Esophagus mucosa (tissue), 1 donor: ENCODE measurements at places on chromosomes 1 and 21. TPM values are rescaled to one million over a fixed set of nuclear protein-coding genes. Genes with fewer than 3 reads are reported as not detected.

Gene KCNK1
- 21.9 TPM for total RNA-seq

DNA sequence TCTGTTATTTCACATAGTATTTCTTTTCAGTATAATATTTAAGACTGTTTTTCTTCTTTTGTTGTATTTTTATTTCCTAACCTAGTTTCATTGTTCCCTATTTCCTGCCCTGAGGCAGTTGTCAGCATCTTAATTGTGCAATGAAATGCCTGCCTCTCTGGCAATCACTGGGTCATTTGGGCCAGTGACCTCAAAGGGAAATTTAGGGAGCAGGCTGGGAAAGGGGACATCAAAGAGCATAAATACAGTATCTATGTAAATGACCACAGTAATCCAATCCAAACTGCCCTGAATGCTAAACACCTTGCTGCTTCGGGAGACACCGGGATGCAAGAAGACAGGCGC, 147.8 kb downstream of the TLR5 start:
- no peak for ATAC-seq

DNA sequence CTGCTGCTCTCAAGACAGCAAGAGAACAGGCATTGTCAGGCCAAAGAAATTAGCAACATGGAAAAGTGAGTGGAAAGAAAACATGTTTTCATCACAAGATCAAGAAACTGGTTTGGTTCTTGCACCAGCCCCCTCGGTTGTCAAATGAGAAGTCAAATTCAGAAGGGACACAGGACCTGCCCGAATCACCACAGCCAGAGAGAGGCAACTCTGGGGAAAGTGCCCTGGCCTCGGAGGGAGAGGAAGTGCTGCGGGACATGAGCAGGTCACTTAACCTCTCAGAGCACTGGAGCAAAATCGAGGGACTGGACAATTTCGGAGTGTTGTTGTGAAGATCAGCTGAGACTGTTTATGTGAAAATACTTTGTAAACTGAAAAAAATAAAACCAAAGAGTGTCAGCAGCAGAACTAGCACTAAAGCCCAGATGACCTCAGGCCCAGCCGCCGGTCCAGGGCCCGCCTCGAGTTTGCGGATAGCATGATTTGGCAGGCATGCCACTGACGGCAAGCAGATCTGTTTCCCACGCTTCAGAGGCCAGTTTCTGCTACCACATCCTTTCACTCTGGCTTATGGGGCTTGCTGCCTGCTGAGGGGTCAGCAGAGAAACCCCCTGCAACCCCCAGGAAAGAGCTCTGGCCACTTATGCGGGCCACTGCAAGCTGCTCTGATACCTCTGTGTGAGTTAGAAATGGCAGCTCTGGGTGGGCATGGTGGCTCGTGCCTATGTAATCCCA, 32.1 kb downstream of the CD247 start:
- no peak for ATAC-seq

DNA sequence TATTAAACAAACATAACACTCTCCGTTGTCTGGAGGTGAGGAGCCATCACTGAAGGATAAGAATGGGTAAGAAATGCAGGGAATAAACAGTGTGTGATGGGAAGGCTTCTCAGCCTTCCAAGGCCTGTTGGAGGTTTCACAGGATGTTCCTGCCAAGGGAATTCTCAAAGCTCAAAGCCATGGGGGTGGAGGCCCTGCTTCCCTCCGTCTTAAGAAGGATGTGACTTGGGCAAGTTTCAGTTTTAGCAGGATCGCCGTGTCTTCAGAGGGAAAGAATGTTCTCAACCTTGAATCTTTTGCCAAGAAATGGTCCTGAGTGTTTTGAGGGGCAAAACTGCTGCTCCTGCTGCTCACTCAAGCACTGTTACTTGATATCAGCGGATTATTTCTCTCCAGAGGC, 41.7 kb upstream of the IL20 start:
- no peak for ATAC-seq

- ATAC-seq, result no peak
These were observed 3.0 kb downstream of the IGSF21 start for GRCh38 chr1:18110598-18110939.

- ATAC-seq, result no peak
These were observed 253.0 kb downstream of the FGGY start for GRCh38 chr1:59549903-59550302.

Gene TMEM240
- total RNA-seq, result not detected

Gene BRDT
- not detected for total RNA-seq

Gene DNAJB4
- 11.3 TPM for total RNA-seq

Gene PRMT6
- 9.0 TPM for total RNA-seq

Gene RNF2
- total RNA-seq, result 12.6 TPM

- ATAC-seq, result no peak
These were observed 68.9 kb upstream of the ACTRT2 start for GRCh38 chr1:2952371-2952770.

DNA sequence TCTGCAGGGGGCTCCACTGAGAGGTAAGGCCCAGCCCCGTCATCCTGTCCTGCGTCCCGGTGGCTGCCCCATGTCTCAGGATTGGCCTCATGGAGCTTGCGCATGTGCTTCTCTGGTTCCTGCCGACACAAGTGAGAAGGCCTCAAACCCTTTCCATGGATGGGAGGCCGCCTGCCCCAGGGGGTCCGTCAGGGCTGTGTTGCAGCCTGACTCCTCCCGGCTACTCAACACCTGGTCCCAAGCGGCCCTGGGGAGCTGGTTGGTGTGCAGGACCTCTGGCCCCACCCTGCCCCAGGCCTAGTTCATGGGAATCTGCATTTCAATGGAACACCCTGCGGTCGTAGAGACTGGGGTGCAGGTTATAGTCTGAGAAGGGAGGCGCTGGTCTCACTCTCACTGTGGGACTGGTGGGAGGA, 21.1 kb upstream of the PDE9A start:
- ATAC-seq, result no peak

- ATAC-seq, result no peak
These were observed 52.4 kb upstream of the TMEM51 start for GRCh38 chr1:15100880-15101760.

- no peak for ATAC-seq
These were observed 111.3 kb upstream of the WARS2 start for GRCh38 chr1:119251751-119252150.

DNA sequence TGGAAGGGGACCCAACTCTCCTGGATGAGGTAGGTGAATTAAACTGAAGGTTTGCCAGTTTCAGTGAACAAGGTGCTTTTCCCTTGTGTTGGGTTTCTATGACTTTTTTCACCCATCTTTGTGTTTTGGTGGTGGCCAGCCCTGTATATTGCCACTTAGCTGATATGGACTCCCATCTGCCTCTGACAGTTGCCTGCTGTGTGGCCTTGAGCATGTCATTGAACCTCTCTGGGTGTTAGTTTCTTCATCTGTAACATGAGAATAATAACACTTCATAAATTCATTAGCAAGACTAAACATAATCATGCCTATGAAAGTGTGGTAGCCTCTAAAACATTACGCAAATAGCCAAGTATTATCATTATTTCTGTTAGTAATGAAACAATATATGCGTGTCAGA, 141.7 kb downstream of the PBX1 start:
- ATAC-seq, result no peak

- ATAC-seq, result no peak
These were observed 260.5 kb downstream of the DYRK1A start for GRCh38 chr21:37627074-37627473.

- no peak for ATAC-seq
These were observed 17.3 kb downstream of the DDR2 start for GRCh38 chr1:162649583-162649982.

Gene NSUN4
- 18.5 TPM for total RNA-seq

- no peak for ATAC-seq
These were observed 48.3 kb downstream of the CD46 start for GRCh38 chr1:207799989-207800648.

Gene CFHR5
- not detected for total RNA-seq

Gene ADAMTS4
- total RNA-seq, result 1.3 TPM

GRCh38 chr1:220407191-220407590, 120.7 kb upstream of the MARK1 start:
- peak; percentile 23 for ATAC-seq

DNA sequence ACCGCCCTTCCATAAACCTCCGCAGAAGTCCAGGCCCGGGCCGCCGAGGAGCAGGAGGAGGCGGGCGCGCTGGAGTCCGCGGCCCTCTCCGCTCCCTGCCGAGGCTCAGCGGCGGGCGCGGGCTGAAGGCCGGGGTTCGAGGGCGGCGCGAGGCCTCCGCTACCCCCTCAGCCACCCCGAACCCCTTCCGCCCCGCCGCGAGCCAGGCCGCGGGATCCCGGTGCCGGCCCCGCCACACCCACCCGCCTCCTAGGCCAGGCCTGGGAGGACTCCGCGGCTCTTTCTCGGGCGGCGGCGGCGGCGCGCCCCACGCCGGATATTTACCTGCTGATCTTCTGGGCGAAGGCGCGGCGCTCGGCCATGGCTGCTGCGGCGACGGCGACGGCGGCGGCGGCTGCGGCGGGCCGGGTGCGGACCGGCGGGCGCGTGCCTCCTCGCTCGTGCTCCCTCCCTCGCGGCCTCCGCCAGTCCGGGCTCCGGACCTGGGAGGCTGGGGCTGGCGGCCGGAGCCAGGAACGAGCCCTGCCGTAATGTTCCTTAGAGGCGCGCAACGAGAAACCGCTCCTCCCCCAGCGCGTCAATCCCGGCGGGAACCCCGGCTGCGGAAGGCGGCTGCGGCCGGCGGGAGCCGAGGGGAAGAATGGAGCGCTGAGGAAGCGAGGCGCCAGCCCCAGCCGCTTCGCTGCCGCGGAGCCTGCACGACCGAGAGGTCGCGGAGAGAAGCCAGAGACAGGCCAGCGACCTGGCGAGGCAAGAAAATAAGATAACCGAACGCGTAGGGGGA, at the start of gene DOCK7:
TSS of gene DOCK7 (minus strand) at position 484 of the 784 bp plus-strand sequence. CDS start at position 362, 122 bp downstream.
- peak; percentile 75 for ATAC-seq

GRCh38 chr1:40860706-40861223, 1.4 kb downstream of the CITED4 start:
- no peak for ATAC-seq

DNA sequence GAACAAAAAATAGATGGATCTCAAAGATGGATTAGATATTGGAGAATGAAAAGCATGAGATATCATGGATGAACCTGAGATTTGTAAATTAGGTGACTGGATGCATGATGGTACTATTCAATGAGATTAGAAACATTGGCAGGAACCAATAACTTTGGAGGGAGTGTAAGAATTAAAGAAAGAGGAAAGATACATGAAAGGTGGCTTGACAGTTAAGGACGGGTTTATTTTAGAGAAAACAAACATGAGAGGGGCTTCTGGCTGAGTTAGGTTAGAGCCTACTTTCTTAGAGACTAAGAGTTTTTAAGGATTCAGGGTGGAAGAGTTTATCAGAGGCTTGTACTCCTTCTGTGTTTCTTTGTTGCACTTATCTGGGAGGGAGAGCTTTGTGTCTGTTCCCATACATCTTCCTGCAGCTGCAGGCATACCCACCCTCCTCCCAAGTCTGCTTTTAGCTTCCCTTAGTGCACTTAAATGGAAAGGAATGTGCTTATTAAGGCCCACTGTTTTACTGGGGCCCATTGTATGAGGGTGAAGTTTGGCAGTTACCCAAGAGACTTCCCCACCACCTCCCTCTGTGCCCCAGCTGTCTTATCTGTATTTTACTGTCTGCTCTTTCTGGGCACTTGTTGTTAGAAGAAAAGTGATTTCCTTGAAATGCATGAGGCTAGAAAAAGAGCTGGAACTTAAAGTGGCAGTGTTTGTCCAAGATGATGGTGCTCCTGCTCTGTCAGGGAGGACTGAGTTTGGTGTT, 26.1 kb upstream of the CR2 start:
- ATAC-seq, result no peak

Gene SYTL1
- 113 TPM for total RNA-seq

Gene SLAMF9
- total RNA-seq, result 0.28 TPM

DNA sequence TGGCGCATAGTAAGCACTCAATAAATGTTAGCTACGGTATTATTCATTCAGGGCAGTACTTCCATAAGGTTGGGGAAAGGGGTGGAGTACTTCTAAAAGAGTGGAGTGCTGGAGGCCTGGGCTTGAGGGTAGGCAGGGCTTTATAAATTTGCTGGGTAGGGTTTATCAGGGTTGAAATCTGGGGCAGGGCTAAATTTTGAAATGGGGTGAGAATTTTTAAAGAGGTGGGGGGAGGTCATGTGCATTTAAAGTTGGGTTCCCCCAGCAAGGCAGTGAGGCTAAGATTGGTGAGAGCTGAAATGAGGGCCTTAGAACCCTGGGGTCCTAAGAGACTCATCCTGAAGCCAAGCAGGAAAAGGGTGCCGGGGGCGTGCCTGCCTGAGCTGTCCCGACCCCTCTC, 10.0 kb downstream of the CATSPER4 start:
- no peak for ATAC-seq

GRCh38 chr1:151718666-151719065, 2.1 kb upstream of the CELF3 start:
- ATAC-seq, result no peak

- no peak for ATAC-seq
These were observed 12.5 kb downstream of the CHML start for GRCh38 chr1:241627453-241628259.

Gene CELA2B
- total RNA-seq, result not detected

DNA sequence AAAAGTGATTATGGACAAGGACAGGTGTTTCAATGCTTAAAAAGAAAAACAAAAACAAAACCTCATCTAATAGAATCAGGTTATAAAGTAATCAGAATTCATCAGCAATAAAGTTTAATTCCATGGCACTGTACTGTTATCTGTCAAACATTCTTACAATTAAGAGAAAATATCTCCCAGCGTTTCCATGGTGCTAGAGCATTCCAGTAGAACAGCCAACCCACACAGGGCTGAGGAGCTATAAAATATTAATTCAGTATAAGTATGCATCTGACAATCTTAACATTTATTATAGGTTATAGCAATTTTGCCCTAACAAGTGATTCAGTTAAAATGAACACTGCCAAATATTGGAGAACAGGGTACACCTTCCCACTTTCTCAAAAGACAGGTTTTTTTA, 128.7 kb upstream of the DEPDC1 start:
- no peak for ATAC-seq

Gene NCMAP
- 0.16 TPM for total RNA-seq

Gene SRSF10
- 48.5 TPM for total RNA-seq

- ATAC-seq, result peak; percentile 89
These were observed 16.4 kb upstream of the RAB29 start for GRCh38 chr1:205791568-205792180.

DNA sequence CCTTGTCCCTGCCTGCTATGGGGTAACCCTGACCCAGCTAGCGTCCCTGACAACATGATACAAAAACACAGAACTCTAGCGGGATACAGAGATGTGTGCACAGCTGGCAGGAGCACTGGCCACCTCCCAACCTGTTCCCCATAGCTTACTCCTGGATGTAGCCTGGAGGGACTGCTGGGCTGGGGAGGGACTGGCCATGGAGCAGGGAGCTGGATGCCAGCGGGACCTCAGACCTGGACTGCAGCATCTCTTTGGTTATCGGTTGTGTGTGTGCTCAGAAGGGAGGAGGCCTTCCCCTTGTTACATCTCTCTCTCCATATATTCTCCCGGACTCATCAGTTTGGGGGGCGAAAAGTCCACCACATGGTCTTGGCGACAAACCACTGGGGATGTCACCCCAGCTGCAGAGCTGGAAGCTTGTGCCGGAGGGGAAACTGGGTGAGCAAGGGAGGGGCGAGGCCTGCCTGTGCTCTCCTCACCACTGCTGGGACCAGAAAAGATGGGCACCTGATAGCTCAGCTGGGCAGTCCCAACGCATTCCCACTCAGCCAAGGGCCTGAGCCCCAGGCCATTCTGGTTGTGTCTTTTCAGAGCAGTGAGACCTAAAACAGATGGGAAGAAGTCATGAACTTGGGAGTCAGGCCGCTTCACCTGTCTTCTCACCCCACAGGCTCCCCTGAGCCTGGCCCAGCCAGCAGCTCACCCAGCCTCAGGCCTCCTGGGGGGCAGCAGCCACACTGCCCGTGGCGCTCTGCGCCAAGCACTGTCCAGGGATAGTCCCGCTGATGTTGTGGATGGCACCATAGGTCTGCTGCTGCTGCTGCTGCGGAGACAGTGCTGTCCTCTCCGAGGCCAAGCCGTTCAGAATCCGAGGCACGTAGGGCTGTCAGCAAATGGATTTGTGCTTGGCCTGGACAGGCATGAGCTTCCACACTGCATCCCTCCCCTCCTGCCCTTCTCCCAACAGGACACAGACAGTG, 35.6 kb downstream of the TMEM63A start:
- ATAC-seq, result no peak
